HCT116 (cell line): ENCODE measurements at places on chromosomes 1 and 21.

DNA sequence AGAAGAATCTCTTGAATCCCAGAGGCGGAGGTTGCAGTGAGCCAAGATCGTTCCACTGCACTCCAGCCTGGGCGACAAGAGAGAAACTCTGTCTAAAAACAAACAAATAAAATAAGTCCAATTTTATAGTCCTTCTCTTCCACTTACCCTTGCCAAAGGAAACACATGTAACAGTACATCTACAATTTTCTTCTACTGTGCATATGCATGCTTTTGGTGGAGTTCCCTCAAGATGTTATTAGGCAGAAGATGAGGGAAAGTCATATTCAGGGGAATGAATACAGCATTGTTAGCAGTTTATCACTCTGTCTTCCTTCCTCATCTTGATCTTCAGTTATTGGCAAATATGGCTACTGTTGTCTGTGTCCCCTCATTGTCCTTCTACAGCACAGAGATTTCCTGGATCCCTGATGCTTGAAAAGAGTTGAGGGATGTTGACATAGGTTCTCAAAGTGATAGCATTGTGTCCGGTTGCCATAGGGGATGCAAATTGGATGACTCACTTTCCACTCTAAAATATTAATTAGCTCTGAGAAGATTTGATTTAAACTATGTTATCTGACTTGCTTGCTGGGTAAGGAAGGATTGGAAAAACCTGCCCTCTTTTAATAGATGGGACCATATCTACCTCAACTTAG lies 1173.6 kb downstream of the KCNT2 start:
- no peak overlapping the region for H3K27ac ChIP-seq
- H3K4me1 ChIP-seq: no peaks in the 10 kb centered on the region
- H3K4me3 ChIP-seq: no peak overlapping the region
- no peak for DNase-seq
- H3K36me3 ChIP-seq: no peaks in the 10 kb centered on the region

GRCh38 chr21:46598581-46599572 lies 6.0 kb downstream of the S100B start:
- no peaks in the 10 kb centered on the region for H3K27me3 ChIP-seq
- H3K36me3 ChIP-seq: no peaks in the 10 kb centered on the region
- H3K4me1 ChIP-seq: no peaks in the 10 kb centered on the region
- H3K4me3 ChIP-seq: no peak overlapping the region
- H3K27ac ChIP-seq: no peak overlapping the region
- DNase-seq: no peak

DNA sequence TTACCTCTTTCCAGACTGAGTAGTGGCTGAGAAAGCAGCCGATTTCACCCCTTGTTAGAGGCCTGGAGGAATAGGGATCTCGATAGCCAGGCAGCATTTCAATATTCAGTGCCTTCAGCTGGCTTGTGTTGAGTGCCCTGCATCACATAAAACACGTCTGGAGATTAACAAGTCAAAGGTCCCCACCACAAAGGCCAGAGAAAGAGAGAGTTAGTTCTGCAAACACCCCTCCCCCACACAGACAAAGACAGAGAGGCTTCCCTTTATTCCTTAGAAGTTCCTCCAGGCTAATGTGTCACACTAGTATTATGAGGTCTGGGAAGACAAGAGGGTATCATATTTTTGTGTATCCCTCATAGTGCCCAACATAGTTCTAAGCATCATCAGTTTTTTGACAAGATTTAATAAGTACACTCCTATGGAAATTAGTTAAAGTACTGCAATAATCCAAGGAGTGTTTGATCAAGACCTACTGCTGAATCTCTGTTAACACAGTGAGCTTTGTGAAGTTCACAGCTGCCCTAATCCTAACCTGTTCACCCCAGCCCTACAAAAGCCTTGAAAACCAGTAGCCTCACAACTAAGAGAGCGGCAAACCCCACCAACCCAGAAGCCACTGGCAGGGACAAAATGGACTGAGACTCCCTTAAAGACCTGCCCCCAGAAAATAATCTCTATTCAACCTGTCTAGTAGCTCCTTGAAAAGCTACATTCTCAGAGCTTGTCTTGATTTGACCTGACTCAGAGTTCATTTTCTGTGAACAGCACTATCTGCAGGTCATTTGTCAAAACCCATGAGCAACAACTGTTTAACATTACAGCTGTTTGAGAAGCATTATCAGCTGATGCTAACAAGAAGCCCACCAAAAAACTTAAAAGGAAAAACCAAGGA lies 91.9 kb downstream of the COLGALT2 start:
- H3K27ac ChIP-seq: no peak overlapping the region
- DNase-seq: no peak
- H3K4me3 ChIP-seq: no peak overlapping the region
- H3K27me3 ChIP-seq: no peaks in the 10 kb centered on the region

- H3K27me3 ChIP-seq: no peaks in the 10 kb centered on the region
- H3K4me1 ChIP-seq: peaks cover 66% of the 10 kb centered on the region
- H3K4me3 ChIP-seq: no peak overlapping the region
- peak; percentile 55 for DNase-seq
- no peaks in the 10 kb centered on the region for H3K36me3 ChIP-seq
- H3K27ac ChIP-seq: peak overlapping the region; percentile 70; the same call in 1 of the 2 replicates
These were observed 71.5 kb downstream of the RPS6KC1 start for GRCh38 chr1:213122514-213122929.

DNA sequence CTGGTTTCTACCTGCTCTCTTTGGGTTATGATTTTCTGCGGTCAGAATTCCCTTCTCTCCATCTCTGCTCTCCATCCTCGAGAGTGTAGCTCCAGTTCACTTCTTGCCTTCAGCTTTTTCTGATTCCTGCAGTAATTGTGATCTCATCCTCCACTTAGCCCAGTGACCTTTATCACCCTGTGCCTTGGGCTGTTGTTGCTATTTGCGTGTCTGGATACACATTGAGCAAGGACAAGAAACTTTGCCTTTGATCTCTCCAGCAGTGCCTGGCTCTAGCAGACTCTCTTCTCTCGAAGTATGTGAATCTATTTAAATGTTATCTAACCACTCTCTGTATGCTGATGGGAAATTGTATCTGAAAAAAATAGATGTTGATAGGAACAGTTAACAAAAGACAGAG lies 76.4 kb upstream of the MARK1 start:
- H3K27ac ChIP-seq: no peak overlapping the region
- H3K4me1 ChIP-seq: no peaks in the 10 kb centered on the region
- no peak for DNase-seq

GRCh38 chr1:217322834-217323233 lies 308.1 kb downstream of the GPATCH2 start:
- H3K27ac ChIP-seq: no peak overlapping the region
- H3K27me3 ChIP-seq: no peaks in the 10 kb centered on the region
- no peak overlapping the region for H3K4me3 ChIP-seq

- H3K4me1 ChIP-seq: peaks cover 18% of the 10 kb centered on the region
- no peak for DNase-seq
- peak overlapping the region; percentile 70 for H3K4me3 ChIP-seq
- peak overlapping the region; percentile 82 for H3K27ac ChIP-seq
- no peaks in the 10 kb centered on the region for H3K27me3 ChIP-seq
These were observed 1.1 kb upstream of the RCAN3 start for GRCh38 chr1:24501371-24502064.

DNA sequence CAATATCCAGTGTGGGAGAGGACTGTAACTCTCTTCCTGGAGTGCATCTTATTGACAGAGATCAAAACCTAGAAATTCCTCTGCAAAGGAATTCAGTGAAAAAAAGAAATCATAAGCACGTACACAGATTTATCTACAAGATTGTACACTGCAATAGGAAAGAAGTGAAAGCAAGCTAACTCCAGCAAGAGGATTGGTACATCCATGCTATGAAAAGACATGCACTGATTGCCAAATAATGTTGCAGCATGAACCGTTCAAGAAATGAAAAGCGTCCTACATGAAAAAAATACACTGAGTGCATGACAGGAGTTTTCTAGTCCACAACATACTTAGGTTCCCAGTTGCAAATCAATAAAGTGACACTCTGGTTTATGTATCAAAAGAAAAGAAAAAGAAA lies 1.9 kb upstream of the MGST3 start:
- no peak overlapping the region for H3K27ac ChIP-seq
- peaks cover 10% of the 10 kb centered on the region for H3K4me1 ChIP-seq
- no peaks in the 10 kb centered on the region for H3K27me3 ChIP-seq
- no peak overlapping the region for H3K4me3 ChIP-seq
- no peak for DNase-seq
- H3K36me3 ChIP-seq: no peaks in the 10 kb centered on the region

- H3K27me3 ChIP-seq: peaks cover 32% of the 10 kb centered on the region
- no peaks in the 10 kb centered on the region for H3K36me3 ChIP-seq
- H3K4me1 ChIP-seq: no peaks in the 10 kb centered on the region
- no peak overlapping the region for H3K4me3 ChIP-seq
These were observed 408.0 kb downstream of the MATN1 start for GRCh38 chr1:30315185-30315960.

GRCh38 chr21:42860345-42860744 lies 19.0 kb downstream of the WDR4 start:
- no peaks in the 10 kb centered on the region for H3K4me1 ChIP-seq
- DNase-seq: no peak
- no peak overlapping the region for H3K4me3 ChIP-seq
- H3K27ac ChIP-seq: no peak overlapping the region

DNA sequence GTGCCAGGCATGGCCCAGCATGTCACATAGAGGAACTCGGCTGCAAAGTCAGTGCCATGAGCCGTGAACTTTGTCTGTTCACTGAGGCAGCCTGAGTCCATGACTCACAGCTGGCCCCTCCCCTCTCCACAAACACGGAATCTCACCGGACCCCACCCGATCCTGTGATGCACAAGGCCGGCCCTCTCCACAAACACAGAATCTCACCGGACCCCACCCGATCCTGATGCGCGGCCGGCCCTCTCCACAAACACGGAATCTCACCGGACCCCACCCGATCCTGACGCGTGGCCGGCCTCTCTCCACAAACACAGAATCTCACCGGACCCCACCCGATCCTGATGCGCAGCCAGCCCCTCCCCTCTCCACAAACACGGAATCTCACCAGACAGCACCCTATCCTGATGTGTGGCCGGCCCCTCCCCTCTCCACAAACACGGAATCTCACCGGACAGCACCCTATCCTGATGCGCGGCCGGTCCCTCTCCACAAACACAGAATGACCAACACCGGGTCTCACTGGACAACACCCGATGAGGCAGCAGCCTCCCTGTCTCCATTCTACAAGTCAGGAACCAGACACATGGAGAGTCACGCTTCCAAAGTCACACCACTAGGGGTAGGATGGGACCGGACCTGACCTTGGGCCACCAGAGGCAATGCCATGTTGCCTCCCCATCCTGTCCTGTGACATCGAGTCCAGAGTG lies 39.6 kb upstream of the GPR153 start:
- no peaks in the 10 kb centered on the region for H3K27me3 ChIP-seq
- H3K36me3 ChIP-seq: no peaks in the 10 kb centered on the region
- H3K4me3 ChIP-seq: no peak overlapping the region
- H3K27ac ChIP-seq: no peak overlapping the region

DNA sequence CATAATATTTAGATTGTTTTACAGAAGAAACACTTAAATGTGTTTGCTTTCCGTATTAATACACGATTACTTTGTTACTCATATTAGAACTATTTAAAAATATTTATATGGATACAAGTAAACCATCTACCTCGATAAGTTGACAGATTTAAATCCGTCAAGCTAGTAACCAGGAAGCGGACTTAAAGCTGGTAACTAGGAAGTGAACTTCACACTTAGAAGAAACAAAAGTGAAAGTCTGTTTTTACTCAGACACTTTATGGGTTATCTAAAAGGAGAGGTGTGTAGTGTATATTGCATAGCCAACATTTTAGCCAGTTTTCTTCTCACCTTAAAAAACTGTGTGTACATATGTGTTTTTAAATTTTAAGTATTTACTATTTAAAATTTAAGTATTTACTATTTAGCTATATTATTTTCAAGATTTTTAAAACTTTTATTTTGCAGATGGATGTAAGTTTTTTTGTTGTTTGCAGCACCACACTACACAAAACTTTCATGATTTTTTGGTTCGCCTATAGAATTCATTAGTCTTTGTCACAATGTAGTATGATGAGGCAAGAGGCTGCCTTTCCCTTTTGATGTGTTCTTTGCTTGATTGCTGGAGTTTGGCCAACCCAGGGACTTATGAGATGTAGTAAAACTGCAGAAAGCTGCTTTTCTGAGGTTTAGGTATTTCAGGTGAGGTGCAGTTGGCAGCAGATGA lies 2.7 kb downstream of the USP25 start:
- H3K4me1 ChIP-seq: peaks cover 32% of the 10 kb centered on the region
- no peak for DNase-seq
- no peaks in the 10 kb centered on the region for H3K27me3 ChIP-seq
- no peak overlapping the region for H3K4me3 ChIP-seq

GRCh38 chr1:63843010-63843409 lies 69.2 kb downstream of the ROR1 start:
- no peaks in the 10 kb centered on the region for H3K27me3 ChIP-seq
- no peak overlapping the region for H3K27ac ChIP-seq
- H3K4me1 ChIP-seq: no peaks in the 10 kb centered on the region
- DNase-seq: no peak

GRCh38 chr1:203480084-203480483 lies 4.5 kb downstream of the PRELP start:
- DNase-seq: no peak
- no peak overlapping the region for H3K4me3 ChIP-seq
- H3K4me1 ChIP-seq: peaks cover 19% of the 10 kb centered on the region
- no peaks in the 10 kb centered on the region for H3K36me3 ChIP-seq

GRCh38 chr21:14877581-14878228 lies 187.1 kb downstream of the NRIP1 start:
- H3K27me3 ChIP-seq: no peaks in the 10 kb centered on the region
- H3K4me1 ChIP-seq: peaks cover 63% of the 10 kb centered on the region
- peak overlapping the region; percentile 85; the same call in 1 of the 2 replicates for H3K27ac ChIP-seq
- no peaks in the 10 kb centered on the region for H3K36me3 ChIP-seq
- no peak overlapping the region for H3K4me3 ChIP-seq

- no peaks in the 10 kb centered on the region for H3K27me3 ChIP-seq
- peak overlapping the region; percentile 42 for H3K27ac ChIP-seq
- no peak for DNase-seq
These were observed 692 bp upstream of the H6PD start for GRCh38 chr1:9233942-9234222.
